ENCODE measurements at places on chromosomes 1 and 21. TPM values are rescaled to one million over a fixed set of nuclear protein-coding genes. Genes with fewer than 3 reads are reported as not detected.

Gene REN
- not detected for total RNA-seq

Gene AP4B1
- total RNA-seq: 33.0 TPM

Gene AGMAT
- 1.1 TPM for total RNA-seq

Gene PTPRF
- 338 TPM for total RNA-seq

Gene REG4
- total RNA-seq: not detected

Gene ARMH1
- total RNA-seq: not detected

Gene DIO1
- total RNA-seq: not detected

Gene CRP
- not detected for total RNA-seq

Gene APOBEC4
- not detected for total RNA-seq

GRCh38 chr1:229280037-229280828 is 9.3 kb downstream of the RAB4A start:
- peak; percentile 44 for DNase-seq

GRCh38 chr1:10724052-10724494 is 72.4 kb downstream of the CASZ1 start:
- no peak for DNase-seq

- DNase-seq: peak; percentile 6
These were observed 497.3 kb downstream of the NEGR1 start for GRCh38 chr1:71785000-71785399.

- DNase-seq: peak; percentile 82
These were observed 16.8 kb upstream of the ETV3 start for GRCh38 chr1:157154940-157155514.

GRCh38 chr21:37606549-37606948 is 240.0 kb downstream of the DYRK1A start:
- no peak for DNase-seq

DNA sequence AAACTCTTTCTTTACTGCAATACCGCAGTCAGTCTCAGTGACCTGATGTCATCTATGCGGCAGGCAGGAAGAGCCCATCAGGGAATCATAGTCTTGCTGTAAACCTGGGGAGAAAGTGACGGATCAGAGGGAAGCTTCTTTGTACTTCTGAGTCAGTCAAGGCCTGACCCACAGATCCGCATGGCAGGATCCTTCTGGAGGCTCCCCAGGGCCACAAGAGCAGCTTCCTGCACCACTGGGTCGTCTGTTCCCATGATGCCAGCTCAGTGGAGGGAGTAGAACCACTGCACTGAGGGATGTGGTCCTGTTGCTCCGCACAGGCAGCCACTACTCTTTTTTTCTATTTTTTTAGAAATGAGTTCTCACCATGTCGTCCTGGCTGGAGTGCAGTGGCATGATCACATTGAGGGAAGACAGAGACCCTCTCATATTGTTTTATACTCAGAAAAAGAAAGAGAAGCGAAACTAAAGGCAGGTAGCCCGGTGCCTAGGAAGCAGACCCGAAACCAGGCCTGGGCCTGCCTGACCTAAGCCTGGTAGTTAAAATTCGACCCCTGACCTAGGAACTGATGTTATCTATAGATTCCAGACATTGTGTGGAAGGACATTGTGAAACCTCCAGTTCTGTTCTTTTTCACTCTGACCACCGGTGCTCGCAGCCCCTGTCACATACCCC is 6.3 kb upstream of the ERVH48-1 start:
- DNase-seq: no peak

GRCh38 chr1:28156821-28157220 is 19.7 kb downstream of the PTAFR start:
- no peak for DNase-seq

DNA sequence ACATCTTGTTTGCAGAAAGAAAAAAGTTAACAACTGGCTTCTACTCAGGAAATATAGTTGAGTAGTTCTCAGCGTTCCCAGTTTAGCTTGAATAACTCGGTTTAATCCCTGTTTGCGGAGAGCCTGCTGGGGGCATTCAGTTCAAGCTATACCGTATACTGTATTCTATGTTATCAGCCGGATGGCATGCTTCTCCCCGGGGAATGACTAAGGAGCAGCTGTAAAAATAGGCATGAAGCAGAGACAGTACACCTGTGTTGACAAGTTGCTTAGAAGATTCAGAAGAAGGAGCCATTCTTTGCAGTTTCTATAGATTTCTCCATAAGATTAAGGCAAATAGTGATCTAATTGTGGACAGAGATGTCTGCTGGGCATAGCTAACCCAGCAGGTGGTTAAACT is 267.8 kb upstream of the NCAM2 start:
- DNase-seq: no peak

DNA sequence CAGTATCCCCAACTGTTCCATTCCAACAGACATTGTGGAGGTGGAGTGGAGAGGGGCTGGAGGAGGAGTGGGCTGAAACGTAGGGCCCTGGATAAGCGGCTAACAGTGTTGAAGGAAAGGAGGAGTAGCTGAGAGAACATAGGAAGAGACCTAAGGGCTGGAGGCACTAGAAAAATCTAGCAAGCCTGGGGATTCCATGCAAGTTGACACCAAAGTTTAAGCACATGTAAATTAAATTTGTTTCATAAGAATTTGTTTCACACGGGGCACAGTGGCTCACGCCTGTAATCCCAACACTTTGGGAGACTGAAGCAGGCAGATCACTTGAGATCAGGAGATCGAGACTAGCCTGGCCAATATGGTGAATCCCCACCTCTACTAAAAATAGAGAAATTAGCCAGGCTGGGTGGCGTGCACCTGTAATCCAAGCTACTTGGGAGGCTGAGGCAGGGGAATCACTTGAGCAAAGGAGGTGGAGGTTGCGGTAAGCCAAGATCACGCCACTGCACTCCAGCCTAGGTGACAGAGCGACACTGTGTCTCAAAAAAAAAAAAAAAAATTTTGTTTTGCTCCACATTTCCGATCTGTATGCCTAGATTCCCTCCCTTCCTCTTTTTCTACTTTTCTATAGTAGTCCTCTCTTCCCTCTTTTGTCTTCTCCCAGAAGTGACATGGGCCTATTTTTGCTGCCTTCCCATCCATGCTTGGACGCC is 530 bp upstream of the CD244 start:
- DNase-seq: no peak

DNA sequence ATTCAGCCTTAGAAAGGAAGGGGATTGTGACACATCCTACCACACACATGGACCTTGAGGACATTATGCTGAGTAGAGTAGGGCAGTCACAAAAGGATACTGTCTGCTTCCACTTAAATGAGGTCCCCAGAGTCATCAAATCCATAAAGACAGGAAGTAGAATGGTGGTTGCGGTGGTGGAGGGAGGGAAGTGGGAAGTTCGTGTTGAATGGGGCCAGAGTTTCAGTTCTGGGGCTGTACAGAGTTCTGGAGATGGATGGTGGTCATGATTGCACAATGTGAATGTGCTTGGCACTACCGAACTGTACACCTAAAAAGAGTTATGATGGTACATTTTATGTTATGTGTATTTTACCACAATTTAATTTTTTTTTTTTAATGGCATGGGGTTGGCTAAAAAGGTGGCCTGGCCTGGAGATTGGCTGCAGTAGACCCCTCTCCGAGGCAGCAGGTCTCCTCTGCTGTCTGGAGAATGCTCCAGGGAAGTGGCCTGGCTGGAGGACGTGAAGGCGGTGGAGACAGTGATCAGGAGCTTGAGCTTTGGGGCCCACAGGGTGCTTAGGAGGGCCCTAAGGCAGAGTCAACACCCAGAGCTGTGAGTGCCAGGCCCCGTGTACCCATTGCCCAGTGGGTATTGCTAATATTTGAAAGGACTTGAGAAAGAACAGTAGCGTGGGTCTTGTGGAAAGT is 30.4 kb downstream of the IFNGR2 start:
- no peak for DNase-seq

- no peak for DNase-seq
These were observed 171.1 kb upstream of the CSF3R start for GRCh38 chr1:36653850-36654249.

DNA sequence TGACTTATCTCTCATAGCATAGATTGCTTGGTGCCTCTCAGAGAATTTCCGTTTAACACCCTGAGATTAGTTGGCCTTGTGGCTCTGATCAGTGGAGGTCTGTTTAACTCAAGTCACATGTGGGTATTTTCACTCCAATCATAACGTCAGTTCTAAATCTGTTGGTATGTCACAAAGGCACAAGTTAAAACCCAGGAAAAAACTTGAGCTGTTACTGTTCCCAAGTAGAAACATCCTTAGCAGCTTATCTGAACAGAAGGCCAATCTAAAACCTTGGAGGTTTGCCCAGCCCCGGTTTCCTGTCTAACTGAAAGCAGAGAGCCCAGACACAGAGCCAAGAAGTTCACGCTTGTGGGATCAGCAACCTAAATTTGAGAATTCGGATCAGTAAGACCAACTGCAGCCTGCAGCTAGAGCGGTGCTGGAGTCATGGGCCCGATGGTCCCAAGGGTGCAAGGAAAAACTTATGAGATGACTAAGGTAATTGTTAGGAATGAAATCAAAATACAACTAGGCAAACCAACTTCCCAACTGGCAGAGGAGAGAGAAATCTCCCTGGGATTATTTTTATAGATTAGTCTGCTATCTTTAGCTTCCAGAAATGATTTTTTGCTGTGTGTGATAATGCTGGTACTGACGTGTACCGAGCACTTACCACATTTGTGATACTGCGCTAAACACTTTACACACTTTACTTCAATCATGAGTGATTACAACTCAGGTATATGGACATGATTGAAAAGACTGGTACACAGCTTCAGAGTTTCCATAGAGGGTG is 90.2 kb upstream of the C1orf21 start:
- DNase-seq: peak; percentile 97

DNA sequence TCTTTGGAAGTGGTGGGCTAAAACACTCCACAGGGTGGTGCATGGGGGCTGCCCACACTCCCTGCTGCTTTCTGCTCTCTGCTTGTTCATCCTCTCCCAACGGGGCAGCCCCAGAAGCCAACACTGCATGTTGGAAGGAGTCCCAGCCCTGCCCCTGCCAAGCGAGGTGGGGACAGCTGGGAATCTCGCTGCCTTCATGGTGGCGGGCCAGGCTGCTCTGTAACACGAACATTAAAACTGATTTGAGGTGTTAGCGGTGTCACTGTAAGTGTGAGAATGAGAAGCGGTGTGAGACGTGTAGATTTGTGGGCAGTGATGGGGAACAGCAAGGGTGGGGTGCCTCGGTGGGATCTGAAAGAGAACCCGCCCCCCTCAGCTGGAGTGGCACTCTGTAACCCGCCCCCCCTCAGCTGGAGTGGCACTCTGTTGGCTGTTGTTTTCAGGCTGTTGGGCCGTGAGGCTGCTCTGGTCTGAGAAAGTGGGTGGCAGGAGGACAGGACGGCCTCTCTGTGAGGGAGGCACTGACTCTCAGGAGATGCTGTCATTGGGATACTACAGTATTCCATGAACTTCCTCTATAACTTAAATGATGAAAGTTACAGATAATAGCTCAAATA is 80.9 kb downstream of the PCBP3 start:
- no peak for DNase-seq

- DNase-seq: no peak
These were observed 8.2 kb downstream of the NADK start for GRCh38 chr1:1770102-1770501.

- DNase-seq: no peak
These were observed 13.4 kb downstream of the FBLIM1 start for GRCh38 chr1:15771836-15772515.

DNA sequence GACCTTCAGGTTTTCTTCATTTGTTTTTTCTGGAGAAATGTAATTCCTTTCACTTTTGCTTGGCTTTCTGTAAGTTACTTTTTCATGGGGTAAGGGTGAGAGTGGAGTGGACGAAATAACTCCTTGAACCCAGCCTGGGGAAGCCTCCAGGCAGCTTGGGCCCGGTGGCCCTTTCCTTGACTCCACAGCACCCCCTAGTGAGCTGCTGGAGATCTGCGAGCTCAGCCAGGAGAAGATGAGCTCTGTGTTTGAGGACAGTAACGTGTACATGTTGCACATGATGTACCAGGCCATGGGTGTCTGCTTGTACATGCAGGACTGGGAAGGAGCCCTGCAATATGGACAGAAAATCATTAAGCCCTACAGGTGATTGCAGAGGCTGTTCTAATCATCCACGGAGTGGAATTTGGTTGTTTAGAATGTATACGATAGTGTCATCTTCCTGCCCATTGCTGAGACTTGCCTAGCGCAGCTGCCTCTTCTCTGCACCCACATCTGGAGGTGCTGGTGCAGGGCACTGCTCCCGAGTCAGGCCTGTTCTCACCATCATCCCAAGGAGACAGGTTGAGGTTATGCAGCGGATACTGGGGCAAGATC is 51.0 kb downstream of the SMYD2 start:
- DNase-seq: peak; percentile 33

- no peak for DNase-seq
These were observed 32.6 kb downstream of the HSD3B2 start for GRCh38 chr1:119447344-119448126.

DNA sequence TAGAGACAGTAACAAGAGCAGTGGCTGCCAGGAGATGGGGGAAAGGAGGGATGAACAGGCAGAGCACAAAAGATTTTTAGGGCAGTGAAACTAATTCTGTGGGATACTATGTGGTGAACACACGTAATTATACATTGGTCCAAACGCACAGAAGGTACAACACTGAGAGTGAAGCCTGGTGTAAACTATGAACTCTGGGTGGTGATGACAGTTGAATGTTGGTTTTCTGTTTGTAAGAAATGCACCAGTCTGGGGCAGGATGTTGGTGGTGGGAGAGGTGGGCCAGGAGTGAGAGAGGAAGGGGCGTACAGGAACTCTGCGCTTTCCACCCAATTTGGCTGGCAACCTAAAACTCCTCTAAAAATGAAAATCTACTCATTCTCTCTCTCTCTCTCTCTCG is 50.2 kb upstream of the TIAM1 start:
- no peak for DNase-seq

DNA sequence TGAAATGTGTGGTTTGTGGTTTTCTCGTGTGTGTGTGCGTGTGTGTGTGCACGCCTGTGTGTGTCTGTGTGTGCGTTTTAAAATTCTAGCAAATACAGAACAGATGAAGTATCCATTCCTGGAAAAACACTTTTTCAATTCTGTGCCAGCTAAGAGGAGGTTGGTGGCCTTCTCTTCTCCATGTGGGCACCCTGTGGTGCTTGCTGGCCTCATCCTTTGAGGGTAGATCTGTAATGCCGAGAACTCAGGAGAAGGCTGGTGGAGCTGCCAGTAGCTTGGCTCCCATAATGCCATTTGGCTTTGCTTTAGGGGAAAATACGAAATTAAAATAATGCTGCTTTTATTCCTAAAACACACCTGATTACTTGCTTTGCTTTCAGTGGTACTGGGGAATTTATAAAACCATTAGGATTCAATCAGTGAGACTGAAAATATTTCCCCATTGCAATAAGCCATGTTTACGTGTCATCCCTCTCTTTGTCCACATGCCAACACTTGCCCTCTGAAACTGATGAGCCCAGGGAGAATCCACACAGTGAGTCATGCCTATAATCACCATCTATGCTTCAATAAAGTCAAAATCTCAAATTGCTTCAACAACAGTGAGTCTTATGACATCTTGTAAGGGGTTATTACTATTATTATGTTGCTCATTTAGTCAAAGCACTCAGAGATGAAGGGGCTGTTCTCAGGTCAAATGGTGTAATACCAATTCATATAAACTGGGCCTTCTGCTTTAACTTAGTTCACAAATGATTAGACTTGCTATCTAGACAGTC is 39.2 kb downstream of the ABCA4 start:
- no peak for DNase-seq

DNA sequence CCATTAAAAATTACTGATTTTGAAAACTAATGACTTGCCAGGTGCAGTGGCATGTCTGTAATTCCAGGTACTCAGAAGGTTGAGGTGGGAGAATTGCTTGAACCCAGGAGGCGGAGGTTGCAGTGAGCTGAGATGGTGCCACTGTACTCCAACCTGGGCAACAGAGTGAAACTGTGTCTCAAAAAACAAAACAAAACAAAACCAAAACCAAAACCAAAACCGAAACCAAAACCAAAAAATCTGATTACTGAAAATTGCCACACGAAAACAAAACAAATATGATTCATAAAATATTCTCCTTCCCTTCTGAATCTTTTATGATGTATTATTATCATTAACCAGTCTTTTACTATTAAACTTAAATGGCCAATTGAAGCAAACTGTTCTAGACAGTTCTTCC is 74.1 kb downstream of the SERINC2 start:
- DNase-seq: no peak

Data from endothelial cell of umbilical vein (primary cell).